ENCODE measurements at places on chromosomes 11 and 22.

DNA sequence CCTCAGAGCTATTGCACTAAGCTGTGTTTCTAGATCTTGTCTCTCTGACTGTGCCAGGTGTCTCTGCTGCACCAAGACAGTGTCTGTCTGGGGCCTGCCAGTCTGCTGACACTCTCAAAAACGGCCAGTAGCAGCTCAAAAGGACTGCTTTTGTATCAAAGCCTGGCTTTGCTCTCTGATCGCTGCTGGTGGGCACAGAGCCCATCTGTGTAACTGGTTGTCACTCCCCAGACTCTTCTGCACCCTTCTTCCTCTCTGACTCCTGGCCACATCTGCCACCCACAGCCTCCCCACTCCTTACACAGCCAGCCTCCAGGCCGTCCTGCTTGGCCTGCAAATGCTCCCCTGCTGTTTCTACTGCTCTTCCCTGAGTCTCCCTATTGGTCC is 26.5 kb downstream of the MED15 start:
- no peak for DNase-seq

DNA sequence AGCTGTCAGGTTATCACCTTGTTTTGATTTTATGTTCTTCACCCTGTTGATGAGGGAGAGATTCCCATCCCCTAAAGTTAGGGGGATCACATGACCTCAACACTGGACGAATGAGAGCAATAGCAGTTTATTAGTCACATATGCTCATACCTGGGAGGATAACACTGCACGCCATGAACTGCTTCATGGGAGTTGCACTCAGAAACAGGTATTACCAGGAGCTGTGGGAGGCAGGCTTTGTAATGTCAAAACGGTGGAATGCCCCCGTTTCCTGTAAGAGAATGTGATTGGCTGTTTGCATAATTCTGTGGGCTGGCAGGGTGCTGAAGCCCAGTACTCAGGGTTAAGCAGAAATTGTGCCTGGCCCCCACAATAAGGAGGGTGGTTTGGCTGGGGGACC is 3.2 kb upstream of the THY1 start:
- no peak for DNase-seq

- no peak for DNase-seq
These were observed 35.7 kb upstream of the USP47 start for GRCh38 chr11:11806074-11806473.

- peak; percentile 32 for DNase-seq
These were observed 581 bp upstream of the AP5B1 start for GRCh38 chr11:65781152-65781961.

- no peak for DNase-seq
These were observed 78.8 kb downstream of the PPP6R3 start for GRCh38 chr11:68539395-68539794.

All from NCI-H345 (cell line).